ENCODE measurements at places on chromosomes 7 and 10.

- no peak for DNase-seq
These were observed 314.8 kb upstream of the GRM3 start for GRCh38 chr7:86328801-86329433.

GRCh38 chr7:32879460-32879859, 12.1 kb downstream of the KBTBD2 start:
- DNase-seq, result no peak

- no peak for DNase-seq
These were observed 37.0 kb downstream of the PPP2R2D start for GRCh38 chr10:131937836-131938235.

DNA sequence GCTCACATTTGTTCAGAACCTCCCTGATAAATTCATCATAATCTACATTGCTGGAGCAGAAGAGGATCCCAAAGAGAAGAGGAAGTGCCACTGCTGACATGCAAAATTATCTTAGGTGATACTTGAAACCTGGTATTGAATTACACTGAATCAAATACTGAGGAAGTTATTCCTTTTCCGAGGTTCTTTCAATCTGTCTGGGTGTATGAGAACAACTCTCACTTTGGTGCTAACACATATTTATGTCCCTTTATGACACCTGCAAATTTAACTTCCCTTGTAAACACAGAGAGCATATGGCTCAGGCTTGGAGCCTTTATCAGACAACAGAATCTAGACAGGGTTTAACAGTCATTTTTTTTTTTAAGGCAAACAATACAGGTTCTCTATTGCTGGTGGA, 131.4 kb downstream of the SRPK2 start:
- no peak for DNase-seq

- DNase-seq, result no peak
These were observed 15.7 kb downstream of the PKD1L1 start for GRCh38 chr7:47932466-47933037.

DNA sequence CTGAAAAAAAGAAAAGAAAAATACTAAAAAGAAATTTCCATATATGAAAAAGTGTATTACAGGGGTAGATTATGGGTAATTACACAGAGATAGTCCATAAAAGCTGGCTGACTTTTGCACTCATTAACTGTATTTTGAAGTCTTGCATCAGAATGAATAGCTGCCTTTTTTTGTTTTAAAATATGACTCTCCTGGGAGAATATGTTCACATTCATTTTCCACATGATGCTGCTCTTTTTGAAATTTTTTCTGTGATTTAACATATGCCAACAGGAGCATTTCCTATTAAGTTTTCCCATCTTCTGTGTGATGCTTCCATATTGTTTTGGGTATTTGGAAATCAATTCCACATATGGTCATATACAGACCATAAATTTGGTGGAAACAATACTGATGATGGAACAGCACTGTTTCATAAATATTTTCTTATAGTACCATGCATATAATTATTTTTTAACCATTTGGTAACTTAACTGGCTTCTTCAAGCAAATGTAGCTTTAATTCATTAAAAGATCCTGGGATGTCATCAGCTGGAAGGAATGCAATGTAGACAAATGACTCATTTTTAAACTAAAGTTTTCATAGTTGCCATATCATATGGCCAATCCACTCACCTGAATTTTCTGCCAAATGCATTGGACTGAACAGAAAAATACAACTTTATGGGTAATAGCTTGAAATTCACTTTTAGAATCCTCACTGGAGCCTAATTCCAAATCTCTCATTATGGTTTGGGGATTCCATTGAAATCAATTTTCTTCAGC, 313.9 kb upstream of the GLI3 start:
- DNase-seq, result no peak

DNA sequence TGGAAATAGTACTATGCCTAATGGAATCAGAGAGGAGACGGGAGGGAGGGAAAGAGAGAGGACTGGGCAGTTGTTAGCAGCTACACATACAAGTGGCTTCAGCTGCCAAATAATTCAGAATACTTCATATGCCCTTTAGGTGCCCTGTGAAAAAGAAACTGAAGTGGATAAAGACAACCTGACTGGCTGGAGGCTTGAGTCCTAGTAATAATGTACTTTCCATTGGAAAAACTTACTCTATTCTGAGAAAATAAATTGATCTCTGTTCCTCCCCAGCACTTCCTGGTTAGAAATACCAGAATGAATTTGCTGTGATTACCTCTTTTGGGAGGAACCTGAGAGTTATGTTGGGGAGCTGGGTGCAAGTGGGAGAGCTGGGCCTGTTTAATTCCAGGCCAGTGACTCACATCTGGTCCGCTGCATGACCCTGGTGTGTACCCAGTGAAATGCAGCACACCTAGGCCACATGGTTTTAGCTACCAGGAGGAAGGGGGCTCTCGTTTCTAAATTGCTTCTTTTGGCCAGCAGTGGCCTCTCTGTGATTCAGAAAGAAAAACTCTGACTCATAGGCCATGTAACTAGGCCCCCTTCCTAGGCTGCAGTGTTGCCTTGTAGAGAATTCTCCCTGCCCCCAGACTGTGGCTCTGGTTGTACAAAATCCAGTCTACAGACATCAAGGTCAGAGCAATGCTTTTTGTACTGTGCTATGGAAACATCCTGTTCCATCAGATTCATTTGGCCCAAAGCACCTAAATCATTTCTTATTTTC, 6.5 kb downstream of the AGFG2 start:
- DNase-seq, result no peak

GRCh38 chr7:1689311-1689710, 19.2 kb downstream of the ELFN1 start:
- DNase-seq, result no peak

GRCh38 chr7:107661081-107661864, 645 bp downstream of the SLC26A4 start:
- no peak for DNase-seq

- DNase-seq, result no peak
These were observed 19.7 kb downstream of the GPRIN2 start for GRCh38 chr10:46536781-46537180.

DNA sequence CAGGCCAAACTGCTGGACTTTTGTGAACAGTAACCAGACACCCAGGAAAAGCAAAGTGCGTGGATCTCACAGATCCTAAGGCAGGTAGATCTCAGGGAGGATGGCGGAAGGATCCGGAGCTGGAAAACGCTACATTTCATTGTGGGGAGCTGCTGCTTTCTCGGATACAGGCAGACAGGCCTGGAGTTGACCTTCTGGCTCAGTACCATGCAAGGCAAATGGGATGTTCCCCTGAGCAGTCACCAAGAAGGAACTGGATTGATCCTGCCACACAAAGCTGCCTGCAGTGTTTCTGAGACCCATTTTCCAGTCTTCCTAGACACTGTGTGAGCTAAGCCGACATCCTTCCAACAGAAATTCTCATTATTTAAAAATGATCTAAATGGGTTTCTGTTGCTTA, 65.5 kb downstream of the ZRANB1 start:
- DNase-seq, result no peak

DNA sequence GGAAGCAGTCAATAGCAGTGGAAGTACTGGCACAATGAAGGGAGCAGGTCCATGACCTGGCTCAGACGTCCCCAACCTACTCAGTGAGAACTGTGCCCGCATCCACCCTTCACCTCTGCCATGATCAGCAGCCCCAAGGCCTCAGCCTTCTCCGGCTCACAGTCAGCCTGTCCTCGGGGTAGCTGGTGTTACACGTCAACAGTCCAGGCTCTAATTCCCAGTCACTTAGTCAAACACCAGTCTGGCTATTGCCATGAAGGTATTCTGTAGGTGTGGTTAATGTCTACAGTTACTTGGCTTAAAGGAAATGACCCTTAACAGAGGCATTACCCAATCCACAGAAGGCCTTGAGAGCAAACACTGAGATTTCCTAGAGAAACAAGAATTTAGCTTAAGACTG, 49.1 kb downstream of the GRB10 start:
- no peak for DNase-seq

- DNase-seq, result no peak
These were observed 1186.5 kb upstream of the AUTS2 start for GRCh38 chr7:68411742-68412141.

DNA sequence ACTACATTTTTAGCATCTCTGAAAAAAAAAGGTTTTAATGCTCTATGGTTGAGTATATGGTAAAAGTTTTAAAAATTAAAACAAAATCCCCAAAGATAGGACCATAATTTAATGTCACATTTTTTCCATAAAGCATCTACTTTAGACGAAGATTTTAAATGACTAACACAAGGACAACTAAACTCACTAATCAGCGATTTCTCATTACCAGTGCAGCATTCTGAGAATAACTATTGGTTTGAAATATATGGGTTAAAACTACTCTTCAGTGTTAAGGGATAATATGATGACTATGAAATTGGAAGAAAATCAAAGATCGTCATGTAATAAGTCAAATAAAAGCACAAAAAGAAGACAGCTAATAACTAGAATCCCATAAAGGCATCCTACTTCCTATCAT, 118.4 kb downstream of the CNOT4 start:
- DNase-seq, result no peak

- DNase-seq, result no peak
These were observed 334.7 kb downstream of the INHBA start for GRCh38 chr7:41367967-41368882.

DNA sequence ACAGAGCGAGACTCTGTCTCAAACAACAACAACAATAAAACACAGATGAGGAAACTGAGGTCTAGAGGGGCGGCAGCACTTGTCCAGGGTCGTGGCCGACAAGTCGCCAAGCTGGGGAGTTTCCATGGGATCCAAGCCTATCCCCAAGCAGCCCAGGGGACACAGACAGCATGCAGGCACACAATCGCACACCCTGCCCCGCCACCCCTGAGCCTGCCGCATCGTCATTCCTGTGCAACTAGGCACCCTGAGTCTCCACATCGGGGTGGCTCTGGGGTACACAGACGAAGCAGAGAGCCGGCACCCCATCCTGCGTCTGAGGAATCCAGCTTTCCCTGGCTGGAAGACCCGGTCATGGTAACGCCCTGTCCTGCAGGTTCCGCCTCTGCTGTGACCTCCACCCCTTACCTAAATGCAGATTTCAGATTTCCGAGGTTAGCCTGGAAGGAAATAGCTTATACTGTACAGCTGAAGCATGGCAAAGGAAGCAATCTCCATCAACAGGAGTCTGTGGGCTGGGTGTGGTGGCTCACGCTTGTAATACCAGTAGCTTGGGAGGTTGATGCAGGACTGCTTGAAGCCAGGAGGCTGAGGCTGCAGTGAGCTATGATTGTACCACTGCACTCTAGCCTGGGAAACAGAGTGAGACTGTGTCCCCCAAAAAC, 136.1 kb upstream of the TNRC18 start:
- no peak for DNase-seq

GRCh38 chr7:158024881-158025280, 562.7 kb downstream of the PTPRN2 start:
- no peak for DNase-seq

GRCh38 chr10:64219271-64220025, 698.2 kb downstream of the REEP3 start:
- no peak for DNase-seq

GRCh38 chr7:51702673-51703072, 386.1 kb upstream of the COBL start:
- no peak for DNase-seq

Measured in stimulated activated CD4-positive, alpha-beta T cell treated with anti-CD3 and anti-CD28 coated beads, TNF-alpha, amount 100 ng/mL, for 1 hour (primary cell).